ENCODE measurements at places on chromosomes 4 and X.

DNA sequence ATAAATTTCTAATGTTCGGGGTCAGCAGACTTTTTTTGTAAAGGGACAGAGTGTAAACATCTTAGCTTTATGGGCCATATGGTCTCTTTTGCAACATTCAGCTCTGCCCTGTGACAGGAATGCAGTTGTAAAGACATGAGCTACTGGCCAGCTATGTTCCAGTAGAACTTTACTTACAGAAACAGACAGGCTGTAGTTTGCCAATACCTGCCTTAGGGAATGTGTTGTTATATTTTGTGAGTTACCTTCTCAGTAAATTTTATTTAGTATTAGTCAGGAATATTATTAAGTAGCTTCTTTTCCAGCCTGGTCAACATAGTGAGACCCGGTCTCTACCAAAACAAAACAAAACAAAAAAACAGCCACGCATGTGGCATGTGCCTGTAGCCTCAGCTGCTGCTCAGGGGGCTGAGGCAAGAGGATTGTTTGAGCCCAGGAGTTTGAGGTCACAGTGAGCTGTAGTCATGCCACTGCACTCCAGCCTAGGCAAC lies 48.7 kb downstream of the HTT start:
- DNase-seq: no peak

- DNase-seq: no peak
These were observed 276.4 kb downstream of the IL15 start for GRCh38 chr4:141912831-141913230.

- DNase-seq: no peak
These were observed 54.4 kb upstream of the RELL1 start for GRCh38 chr4:37740546-37740945.

DNA sequence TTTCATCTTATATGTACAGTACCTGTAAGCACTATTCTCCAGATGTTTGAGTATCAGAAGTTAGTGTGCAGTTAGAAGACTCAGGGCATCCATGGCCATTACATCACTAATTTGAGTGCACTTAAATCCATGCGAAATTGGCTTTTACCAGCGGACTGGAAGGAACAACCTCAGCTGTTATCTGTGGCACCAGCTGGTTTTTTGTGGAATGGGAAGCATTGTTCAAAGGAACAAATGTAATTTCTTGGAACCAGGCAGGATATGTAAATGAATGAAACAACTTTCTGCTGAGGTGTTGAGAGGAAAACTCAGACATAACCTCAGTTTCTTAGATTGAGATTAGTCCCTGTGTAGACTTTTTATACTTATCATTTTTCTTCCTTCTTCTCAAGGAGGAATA lies 60.2 kb downstream of the PDGFRA start:
- no peak for DNase-seq

- DNase-seq: no peak
These were observed 10.9 kb downstream of the PF4 start for GRCh38 chr4:73970945-73971344.

GRCh38 chr4:108193886-108194672 lies 25.3 kb upstream of the LEF1 start:
- DNase-seq: no peak

DNA sequence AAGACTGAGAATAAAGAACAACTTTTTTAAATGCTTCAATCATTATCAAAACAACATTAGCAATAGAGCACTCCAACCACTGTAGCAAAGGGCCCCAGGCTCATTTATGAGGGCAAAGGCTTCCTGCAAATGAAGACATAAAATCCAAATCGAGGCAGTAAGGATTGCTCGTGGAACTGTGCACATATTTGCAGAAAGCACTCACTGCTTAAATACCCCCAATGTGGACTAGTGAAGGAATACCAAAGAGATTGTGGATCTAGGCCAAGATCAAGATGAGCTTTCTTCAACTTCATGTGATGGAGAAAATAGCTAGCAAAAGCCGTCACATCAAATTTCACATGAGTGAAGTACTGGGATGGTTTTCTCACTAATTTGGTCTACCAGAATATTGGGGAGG lies 35.2 kb downstream of the GPC3 start:
- DNase-seq: no peak

DNA sequence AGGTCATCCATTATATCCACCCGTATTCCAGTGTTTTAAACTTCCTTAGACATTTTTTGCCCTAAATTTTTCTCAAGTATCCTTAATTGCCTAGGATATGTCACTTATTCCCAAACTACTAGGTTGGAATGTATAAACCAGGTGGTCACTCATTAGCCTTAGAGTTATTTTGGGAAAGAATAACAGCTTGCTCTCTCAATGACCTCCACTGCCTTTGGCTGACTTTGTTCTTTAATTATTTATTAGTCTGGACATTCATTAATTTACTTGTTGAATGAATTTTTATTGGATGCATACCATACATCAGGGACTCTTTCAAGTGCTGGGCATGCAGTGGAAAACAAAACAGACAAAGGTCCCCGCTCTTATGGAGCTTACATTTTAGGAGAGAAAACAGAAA lies 609.3 kb upstream of the IGFBP7 start:
- no peak for DNase-seq

DNA sequence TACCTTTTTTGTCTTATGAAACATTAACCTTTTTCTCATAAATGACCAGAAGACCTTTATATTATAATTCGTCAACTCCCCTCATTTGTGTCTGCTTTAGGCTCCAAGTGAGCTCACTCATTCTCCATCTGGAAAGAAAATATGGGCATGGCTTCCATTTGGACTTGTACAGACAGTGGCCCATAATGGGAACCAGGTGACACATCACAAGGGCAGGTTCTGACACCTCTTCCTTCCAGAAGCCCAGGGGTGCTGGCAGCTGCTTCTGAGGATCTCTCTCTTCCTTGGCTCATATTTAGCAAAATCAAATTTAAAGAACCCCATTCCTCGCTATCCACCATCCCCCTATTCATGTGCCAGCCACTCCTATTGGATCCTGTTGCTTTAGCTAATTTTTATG lies 69.6 kb downstream of the CD38 start:
- no peak for DNase-seq

DNA sequence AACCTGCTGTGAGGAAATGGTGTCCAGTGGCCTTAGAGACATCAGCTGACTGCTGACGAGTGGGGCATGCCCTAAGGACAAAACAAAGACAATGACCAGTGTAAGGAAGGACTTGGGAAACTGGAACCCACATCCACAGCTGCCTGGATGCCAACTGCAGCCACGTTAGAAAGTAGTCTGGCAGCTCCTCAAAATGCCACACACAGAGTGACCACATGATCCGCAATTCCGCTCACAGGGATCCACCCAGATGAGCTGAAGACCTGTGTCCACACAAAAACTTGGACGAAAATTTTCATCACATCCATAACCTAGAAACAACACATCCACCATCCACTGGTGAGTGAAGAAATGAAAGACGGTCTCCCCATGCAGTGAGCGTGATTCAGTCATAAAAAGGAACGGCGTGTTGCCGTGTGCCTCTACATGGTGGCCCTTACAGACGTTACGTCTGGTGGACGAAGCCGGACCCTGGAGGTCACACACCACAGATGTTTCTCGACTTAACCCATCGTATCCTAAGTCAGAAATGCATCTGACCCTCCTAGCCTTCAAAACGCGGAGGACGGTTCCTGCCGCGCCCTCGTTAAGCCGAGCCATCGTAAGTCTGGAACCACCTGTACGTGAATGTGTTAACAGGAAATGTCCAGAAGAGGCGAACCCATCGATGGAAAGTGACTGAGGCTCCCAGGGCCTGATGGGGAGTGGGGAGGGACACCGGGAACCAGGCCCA lies 40.6 kb upstream of the MXD4 start:
- DNase-seq: no peak

Data from stimulated activated naive CD4-positive, alpha-beta T cell (primary cell).